ENCODE measurements at places on chromosomes 5 and 9. TPM values are rescaled to one million over a fixed set of nuclear protein-coding genes. Genes with fewer than 3 reads are reported as not detected.

The ADGRV1 gene
- 10.6 TPM for total RNA-seq

The HCN1 gene
- total RNA-seq: not detected

The RAD50 gene
- 17.6 TPM for total RNA-seq

The BAAT gene
- total RNA-seq: not detected

GRCh38 chr5:89147031-89147430, 264.0 kb upstream of the MEF2C start:
- DNase-seq: no peak

DNA sequence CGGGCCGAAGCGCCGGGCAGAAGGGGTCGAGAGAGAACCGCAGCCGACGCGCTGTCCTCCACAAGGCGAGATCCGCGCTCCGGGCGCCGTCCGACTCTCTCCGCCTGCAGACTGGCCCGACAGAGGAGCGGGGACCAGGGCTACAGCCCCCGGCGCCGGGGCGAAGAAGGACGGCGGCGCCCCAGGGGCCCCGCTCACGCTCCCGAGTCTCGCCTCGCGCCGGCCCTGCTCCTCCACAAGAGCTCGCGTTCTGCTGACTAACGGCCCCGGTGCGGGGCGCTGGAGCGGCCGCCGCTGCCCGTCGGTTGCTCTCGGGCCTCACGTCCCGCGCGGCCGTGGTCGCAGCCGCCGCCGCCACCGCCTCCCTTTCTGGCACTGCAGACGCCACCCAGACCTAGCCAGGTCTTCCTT, 338 bp downstream of the ABHD17B start:
- DNase-seq: no peak

DNA sequence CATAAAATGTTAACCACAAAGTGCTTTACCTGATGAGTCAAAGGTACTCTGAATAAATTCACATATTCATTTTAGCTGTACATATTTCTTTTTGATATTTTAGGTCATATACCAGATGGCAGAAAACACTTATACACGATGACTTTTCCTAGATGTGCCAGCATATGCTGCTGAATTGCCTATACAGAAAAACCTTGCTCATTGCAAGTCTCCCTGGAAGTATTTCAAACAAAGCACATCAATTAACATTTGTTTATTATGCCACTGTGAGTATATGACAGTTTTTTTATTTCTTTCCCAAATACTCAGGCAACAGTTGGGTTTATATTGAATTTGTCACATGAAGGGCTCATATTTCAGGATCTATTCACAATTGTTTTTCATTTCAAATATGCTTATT, 180.8 kb downstream of the TMEM232 start:
- DNase-seq: no peak

DNA sequence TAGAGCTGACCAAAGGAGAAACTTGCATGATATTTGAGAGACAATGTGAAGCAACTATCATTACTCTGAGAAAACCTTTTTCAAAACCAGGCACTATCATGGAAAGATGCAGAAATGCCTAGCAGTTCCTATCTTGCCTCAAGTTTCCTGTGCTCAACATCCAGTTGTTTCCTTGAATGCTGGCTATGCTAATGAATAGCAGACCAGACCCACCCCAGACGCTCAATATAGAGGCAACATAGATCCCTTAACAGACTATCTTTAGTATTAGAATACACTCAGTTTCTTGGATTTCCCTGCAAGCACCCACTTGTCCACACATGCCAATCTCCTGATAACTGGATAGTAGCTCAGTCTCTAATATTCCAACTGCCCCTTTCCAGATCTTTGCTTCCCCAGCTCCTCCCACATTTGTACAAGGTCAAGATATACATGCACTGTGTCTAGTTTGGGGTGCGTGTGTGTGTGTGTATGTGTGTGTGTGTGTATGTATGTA, 93.3 kb upstream of the PCSK5 start:
- DNase-seq: no peak

GRCh38 chr9:130142056-130142455, 30.1 kb upstream of the NCS1 start:
- no peak for DNase-seq
